ENCODE measurements at places on chromosomes 13 and 19.

DNA sequence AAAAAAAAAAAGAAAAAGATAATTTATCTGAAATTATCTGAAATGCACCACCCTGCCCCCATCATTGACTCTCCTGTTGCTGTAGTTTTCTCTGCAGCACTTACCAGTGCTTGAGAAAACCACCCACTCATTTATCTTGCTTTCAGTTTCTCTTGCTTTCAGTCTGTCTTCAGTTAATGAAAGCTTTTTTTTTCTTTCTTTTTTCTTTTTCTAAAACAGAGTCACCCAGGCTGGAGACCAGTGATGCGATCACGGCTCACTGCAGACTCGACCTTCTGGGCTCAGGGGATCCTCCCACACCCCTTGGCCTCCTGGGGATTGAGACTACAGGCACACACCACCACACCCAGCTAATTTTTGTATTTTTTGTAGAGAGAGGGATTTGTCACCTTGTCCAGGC lies 4.3 kb upstream of the ACP5 start:
- no peak for DNase-seq

DNA sequence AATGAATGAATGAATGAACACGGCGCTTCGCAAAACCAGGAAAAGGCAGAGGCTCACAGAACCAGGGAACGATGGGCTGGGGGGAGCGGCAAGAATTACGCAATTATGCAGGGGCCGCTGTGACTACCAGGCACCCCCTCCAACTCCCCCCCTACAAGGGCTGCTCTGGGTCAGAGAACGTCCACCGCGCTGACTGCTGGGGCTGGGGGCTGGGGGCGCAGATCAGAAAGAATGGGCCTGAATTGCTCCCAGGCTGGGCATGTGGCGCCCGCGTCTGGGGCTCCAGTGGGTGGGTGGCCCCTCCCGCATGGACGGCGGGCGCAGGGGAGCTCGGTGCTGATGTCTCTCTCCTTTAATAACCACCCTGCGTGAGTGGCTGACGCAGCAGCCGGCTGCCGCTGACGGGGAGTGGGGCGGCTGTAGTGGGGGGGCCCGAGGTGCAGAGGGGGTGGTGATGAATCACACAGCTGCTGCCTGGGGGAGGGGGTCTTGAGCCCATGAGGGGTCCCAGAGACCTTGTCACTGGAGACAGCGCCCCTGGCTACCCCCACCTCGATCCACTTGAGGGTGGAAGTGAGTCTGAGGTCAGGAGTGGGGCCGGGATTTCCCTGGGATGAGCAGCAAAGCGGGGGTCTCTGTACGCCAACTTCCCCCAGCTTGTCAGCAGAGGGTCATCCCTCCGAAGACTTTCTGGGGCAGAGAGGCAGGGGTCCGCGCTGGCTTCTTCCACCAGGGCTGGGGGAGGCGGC lies 1.5 kb upstream of the CIRBP start:
- DNase-seq, result no peak

DNA sequence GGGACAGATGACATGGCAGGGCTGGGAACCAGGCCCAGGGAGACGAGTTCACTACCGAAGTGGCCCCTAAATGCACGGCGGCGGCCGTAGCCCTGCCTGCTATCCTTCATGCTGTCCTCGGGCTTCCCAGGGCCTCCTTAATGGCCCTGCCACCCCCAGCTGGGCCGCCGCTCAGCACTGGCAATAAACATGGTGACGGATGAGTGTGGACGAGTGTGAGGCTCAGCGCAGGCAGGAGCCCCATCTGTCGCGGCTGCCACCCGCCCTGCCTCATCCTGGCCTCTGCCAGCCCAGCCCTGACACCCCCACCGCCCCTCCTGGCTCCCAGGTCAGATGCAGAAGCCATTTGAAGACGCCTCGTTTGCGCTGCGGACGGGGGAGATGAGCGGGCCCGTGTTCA lies 13.6 kb downstream of the PIN1 start:
- DNase-seq, result no peak

DNA sequence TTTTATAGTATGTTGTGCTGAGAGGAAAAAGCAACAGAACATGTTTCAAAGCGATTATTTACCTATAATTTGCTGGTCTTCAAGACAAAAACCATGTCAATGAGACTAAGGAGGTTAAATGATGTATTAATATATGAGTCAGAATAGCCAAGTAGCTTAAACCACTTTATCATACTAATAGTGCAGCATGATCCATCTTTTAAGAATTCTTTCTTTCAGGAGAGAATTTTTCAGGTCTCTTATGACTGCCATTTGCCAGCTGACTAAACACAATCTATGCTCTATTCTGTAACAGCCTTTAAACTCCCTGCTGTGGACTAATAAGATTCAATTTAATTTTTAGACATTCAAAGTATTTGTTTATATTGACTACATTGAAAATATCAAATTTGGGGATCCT lies 93.7 kb downstream of the TRPC4 start:
- DNase-seq, result no peak

DNA sequence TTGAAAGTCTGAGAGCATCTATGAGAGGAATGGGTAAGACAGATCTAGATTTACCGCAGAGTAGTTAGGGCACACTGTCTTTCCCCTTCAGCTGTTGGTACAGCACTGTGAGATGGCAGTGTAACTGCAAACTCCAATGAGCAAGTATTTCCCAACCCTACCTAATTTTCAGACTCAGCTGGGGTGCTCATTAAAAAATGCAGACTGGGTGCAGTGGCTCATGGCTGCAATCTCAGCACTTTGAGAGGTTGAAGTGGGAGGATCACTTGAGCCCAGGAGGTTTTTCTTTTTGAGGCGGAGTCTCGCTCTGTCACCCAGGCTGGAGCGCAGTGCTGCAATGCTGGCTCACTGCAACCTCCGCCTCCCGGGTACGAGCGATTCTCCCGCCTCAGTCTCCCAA lies 12.6 kb downstream of the QPCTL start:
- DNase-seq, result no peak

- no peak for DNase-seq
Observed at GRCh38 chr19:11127905-11128304, 27.7 kb downstream of the SPC24 start.

DNA sequence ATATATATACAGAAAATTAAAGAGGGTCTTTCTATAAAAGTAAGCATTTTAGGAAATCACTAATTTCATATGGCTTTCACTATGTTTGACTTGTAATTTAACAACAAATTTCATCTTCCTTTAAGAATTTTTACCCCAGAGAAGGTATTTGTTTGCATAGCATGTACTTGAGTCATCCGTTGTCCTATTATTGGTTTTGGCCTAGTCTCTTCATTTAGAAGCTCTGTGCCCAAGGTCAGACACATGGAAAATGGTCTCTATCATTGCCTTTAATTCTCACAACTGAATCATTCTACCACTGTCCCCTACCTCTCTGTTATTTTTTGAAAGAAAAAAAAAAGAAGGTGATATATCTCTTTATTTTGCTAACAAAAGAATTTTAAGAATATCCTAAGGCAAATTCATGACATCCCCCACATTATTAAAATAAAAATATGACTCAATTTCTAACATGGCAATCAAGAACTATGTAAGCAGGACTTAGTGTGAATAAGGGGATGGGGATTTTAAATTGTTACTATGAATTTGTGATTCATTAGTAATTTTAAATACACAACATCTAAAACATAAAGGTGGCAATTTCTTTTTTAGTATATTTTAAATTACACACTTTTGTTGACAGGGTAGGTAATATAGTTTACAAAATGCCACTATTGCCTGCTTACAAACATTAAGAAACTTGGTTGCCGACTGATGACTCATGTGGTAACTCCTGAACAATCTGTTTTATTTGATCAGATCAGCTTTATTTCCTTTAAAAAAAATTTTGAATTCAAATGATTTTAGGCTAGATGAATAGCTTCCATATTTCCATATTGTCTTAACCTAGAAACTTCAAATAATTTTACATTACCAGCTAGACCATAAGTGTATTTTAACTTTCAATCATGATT lies 13.9 kb downstream of the SLITRK5 start:
- DNase-seq, result no peak

GRCh38 chr19:46365561-46365960 lies 18.7 kb downstream of the PPP5C start:
- DNase-seq, result no peak

DNA sequence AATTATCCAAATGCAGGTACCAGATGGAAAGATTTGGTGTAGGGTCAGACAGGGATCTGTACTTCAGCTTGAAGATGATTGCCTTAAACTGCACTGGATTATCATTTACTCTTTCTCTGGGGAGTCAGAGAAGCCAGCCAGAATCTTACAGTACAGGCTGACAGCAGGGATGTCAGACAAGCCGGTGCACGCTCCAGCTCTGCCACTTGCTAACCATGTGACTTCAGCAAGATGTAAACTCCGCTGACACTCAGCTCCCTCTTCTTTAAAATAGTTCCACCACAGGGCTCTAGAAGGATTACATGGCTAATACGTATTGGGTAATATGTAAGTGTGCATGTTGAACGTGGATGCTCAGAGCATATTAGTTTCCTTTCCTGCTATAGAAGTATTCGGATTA lies 251.4 kb upstream of the MAB21L1 start:
- DNase-seq, result no peak

DNA sequence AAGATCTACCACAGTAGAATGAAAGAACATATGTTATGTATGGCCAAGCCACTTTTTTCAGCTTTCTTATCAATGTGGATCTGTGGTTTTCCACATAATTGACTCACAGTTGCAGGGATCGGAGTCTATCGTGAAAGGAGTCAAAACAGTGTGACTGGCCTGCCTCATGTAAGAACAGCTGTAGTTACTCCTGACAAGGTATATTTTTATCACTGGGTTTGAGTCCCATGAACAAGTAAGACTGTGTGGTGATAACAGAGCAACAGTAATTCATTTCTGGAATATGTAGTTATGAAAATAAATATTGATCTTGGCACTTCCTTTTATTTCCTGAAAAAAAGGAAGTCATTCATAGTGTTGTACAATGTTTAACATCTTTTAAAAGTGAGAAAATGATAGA lies 416.6 kb downstream of the KLF12 start:
- no peak for DNase-seq

DNA sequence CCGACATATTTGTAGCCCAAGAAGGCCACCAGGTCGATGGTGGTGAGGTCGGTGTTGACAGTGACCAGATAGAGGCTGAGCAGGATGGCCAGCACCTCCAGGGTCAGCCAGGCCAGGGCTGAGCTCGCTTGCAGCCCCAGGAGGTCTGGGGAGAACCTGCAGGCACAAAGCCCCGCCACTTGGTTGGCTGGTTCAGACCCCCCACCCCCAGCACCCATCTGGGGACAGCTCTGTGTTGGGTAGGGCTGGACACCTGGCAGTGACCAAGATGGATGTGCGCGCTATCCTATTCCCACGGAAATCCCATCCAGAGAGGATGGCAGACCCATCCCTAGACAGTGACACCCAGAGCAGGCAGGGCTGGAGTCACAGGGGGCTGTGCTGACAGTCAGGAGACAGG lies 3.5 kb downstream of the C19orf33 start:
- DNase-seq, result no peak

DNA sequence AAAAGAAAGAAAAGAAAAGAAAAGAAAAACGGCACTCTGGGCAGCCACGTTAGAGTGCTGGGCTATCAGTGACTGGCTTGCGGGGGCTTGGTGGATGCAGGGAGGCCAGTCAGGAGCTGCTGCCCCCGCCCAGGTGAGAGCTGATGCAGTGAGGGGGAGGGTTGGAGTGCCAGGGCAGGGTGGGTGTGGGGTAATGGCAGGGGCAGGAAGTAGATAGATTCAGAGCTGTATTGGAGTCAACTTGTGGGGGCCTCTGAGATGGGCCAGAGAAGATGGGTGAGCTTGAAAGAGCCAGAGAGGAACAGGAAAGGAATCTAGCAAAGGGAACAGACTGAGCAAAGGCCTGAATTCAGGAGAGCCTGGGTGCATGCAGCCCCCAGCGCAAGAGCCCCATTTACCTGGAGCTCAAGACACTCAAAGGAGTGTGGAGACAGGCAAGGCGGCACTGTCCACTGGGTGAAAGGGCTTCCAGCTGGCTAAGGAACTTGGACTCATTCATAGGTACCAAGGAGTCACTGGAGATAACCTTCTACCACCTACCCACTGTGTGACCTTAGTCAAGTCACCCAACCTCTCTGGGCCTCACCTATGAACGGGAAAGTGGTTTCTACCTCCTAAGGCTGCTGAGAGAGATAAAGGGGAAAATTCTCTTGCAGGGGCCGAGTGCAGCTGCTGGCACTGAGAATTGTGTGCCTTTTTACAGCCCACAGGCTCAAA lies 20.2 kb downstream of the VSTM2B start:
- DNase-seq, result no peak

DNA sequence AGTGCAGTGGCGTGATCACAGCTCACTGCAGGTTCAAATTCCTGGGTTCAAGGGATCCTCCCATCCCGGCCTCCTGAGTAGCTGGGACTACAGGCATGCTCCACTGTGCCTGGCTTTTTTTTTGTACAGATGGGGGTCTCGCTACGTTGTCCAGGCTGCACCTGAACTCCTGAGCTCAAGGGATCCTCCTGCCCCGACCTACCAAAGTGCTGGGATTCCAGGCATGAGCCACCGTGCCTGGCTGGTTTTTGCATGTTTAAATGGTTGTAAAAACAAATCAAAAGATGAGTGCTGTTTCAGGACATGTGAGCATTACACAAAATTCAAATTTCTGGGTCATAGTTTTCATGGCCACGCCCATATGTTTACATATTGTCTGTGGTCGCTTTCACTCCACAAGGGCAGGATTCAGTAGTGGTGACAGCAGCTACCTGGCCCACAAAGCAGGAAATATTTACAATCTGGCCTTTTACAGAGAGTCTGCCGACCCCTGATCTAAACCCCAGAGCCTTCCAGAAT lies 5.3 kb downstream of the MATK start:
- no peak for DNase-seq

- DNase-seq, result no peak
Observed at GRCh38 chr13:41909506-41909905, 51.4 kb downstream of the VWA8 start.

GRCh38 chr13:101841698-101842097 lies 389.2 kb downstream of the ITGBL1 start:
- no peak for DNase-seq

- DNase-seq, result no peak
Observed at GRCh38 chr19:12983542-12984142, 11.6 kb upstream of the NFIX start.

DNA sequence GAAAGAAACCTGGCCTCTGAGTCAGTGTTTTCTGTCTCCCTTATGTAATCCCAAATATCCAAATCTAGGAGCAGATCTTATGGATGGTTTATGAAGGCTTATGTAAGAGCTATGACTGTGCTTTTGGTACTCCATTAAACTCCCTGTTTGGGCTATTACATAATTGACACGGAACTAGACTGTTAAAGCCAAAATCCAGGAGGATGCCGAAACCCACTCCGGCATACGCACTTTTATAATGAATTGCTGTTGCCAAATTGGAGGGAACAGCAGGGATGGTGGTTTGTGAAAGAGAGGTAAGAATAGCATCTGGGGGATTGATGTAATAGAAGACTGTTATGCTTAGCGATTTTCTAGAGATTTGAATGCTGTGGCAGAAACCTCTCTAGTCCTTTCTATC lies 2.0 kb downstream of the MTUS2 start:
- no peak for DNase-seq

GRCh38 chr13:58882516-58882915 lies 1251.0 kb downstream of the PCDH17 start:
- DNase-seq, result no peak

DNA sequence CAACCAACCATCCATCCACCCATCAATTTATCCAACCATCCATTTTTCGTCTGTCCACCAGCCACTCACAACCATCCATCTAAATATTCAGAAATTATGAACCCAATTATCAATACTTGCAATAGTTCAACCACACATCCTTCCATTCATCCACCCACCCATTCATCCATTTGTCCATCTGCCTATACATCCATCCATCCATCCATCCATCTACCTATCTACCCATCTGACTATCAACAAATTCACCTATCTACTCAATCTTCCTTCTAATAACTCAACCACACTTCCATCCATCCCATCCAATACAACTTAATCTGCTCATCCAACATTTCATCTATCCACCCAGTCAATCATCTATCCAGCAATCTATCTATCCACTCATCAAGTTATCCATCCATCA lies 46.3 kb downstream of the UNC13A start:
- DNase-seq, result no peak

All from vagina (tissue), 2 donors.